ENCODE measurements at places on chromosomes 3 and 15.

DNA sequence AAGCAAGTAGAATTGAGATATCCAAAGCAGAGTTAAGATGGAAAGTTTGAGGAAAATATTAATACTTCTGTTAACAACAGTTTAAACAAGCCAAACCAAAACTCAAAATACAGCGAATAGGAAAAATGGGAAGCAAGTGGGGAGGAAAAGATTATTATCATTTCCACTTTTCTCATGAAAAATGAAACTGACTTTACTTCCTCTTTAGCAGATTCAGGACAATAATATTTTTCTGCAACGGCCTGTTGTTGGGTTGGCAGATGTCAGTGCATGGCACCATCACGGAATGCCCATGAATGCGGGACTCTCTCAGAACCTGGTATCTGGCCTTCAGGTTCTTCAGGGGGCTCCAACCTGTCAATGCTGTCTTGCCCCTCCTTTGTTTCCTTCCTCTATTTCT is 11.1 kb downstream of the ANKUB1 start:
- DNase-seq: no peak

DNA sequence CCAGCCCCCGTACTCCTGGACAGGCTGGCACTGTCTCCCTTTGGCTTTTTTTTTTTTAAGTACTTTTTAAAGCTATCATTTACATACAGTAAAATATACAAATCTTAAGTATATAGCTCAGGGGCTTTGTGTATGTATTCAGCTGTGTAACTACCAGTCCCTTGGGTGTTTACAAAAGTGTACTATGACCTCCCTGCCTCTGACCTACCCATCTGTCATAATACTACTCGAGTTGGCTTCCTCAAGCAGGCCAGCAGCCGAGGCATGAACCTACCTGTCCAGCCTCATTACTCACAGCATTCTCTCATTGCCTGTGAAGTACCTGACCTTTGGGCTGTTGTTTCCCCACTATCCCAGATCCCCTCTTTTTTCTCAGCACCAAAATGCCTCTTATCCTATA is 33.2 kb downstream of the ABHD2 start:
- no peak for DNase-seq

DNA sequence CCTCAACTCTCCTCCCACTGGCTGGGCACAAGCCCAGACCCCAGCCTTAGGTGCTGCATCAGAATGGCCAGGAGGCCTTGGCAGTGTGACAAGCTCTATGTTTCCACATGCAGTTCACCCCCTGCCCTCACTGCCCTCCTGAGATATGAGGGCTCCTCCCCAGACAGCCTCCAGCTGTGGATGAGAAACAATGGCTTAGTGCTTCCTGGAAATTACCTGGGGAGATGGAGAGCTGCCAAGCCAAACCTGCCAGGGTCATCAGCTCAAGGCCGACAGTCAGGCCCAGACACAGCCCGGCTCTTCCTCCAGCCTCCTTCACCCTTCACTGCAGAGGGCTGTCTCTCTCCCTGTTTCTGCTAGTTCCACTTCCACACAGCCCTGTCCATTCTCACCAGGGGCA is 76.3 kb downstream of the MYLK start:
- no peak for DNase-seq

DNA sequence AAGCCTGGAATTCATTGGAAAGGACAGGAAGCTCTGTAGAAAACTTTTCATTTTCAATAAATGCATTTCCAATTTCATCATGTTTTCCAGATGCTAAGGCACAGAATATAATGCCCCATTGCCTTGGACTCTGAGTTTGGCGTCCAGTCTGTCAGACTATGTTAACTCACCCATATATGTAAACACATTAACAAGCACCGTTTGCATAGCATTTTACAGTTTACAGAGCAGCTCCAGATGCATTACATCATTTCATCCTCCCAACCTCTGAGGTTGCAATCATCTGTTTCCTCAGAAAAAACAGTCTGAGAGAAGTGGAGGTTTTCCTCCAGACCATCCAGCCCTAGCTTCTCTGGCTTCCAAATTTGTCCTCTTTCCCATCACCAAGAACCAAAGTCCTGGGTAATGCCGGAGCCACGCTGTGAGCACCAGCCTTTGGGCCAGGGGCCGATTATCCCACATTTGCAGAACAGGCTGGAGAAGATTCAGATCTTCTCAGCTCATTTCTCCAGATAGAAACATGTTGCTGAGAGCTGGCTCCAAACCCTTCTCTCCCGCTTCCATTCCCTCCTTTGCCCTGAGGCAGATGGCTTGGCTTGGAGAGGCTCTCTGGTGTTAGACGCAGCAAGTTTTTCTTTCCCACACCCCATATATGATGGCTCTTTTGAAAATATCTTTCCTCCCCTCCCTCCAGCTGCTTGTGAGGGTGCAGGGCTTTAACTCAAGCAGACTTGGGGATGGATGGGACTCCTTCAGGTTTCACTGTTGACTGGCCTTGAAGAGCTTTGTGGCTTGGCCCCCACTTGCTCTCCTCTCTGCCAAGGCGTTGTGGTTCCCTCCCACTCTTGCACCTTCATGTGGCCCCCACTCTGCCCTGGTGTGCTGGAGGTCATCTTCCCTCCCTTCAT is 26.0 kb downstream of the CYP19A1 start:
- DNase-seq: peak; percentile 10

- peak; percentile 37 for DNase-seq
Measured at GRCh38 chr3:128348805-128349531, 117.7 kb downstream of the DNAJB8 start.

- DNase-seq: no peak
Measured at GRCh38 chr3:4745235-4745610, 234.0 kb upstream of the BHLHE40 start.

- DNase-seq: no peak
Measured at GRCh38 chr3:134093956-134094355, 64.2 kb upstream of the SLCO2A1 start.

DNA sequence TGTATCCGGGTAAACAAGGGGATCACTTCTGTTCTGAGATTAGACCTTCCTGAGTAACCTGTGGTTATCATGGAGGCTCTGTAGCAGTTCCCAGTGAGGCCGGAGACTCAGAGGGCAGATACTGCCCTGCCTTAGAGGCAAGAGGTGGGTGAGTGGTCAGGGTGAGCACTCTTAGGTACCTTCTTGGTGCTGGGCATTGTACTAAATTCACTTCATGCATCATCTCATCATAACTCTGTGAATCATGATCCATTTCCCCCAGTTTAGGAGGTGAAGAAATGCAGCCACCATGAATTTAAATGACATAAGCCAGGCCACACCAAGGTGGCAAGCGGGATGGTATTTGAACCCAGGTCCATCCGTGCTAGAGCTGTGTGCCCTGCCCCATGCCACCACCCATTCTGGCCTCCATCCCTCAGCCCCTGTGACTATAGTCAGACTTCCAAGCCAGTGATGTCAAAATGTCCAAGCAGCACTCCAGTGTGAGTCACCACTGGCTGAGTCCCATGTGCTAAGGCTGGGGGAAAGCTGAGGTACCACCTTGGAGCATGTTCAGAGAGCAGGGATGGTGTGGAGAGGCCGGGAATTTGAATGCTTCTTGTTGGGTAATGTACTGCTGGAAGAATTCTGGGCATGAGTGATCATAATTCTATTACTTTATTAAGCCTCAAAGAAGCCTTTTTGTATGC is 88.8 kb downstream of the EPHB1 start:
- DNase-seq: no peak

- DNase-seq: no peak
Measured at GRCh38 chr15:79161837-79162508, 71.4 kb upstream of the RASGRF1 start.

- DNase-seq: peak; percentile 11
Measured at GRCh38 chr3:8595695-8596115, 48.9 kb downstream of the SSUH2 start.

GRCh38 chr3:4709341-4709740 is 216.2 kb downstream of the ITPR1 start:
- no peak for DNase-seq

DNA sequence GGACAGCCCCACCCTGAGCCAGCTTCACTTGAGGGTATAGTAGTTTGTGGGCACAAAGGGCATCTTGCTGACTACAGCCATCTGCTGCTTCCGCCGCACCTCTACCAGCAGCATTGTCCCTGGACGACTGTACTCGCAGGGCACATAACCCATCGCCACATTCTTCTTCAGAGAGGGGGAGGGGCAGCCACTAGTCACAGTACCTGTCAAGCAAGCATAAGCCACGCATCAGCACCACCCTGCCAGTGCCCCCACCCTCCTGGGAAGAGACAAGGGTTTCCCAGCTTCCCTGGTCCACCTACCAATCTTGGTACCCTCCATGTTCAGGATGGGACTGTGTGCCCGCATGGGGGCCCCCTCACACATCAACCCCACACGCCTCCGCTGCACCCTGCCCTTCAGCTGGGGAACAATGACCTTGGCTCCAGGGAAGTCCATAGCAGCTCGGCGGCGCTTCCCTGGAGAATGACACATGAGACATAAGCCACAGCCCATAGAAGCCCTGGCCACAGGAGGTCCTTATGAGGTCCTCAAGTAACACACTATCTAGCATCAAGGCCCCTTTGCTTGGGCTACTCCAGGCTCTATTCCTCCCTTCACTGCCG is 4.7 kb downstream of the AMT start:
- no peak for DNase-seq

- DNase-seq: no peak
Measured at GRCh38 chr15:82856397-82857170, 47.2 kb downstream of the WHAMM start.

GRCh38 chr3:52021489-52022268 is 26.0 kb upstream of the RPL29 start:
- no peak for DNase-seq

- no peak for DNase-seq
Measured at GRCh38 chr3:184636741-184637316, 75.0 kb downstream of the MAGEF1 start.

DNA sequence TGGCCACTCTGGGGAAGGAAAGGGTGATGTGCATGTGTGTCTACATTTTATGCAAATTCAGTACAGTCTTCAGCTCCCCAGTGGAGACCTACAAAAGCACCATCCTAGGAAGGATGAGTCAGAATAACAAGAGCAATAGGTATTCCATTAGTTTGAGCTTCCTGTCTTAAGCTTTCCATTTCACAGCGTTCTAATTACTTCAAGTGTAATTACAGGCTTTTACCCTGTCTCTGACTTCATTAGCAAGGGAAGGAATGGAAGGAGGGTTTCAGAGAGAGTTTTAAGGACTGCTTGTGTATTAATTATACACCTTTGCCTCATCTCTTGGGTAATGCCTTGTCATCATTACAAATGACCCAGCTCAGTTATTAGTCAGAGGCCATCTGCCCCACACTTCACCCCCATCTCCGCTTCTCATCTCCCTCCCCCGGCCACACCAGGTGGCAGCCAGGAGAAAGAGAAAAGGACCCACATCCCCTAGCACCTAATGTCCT is 202.8 kb upstream of the MRPL3 start:
- no peak for DNase-seq

DNA sequence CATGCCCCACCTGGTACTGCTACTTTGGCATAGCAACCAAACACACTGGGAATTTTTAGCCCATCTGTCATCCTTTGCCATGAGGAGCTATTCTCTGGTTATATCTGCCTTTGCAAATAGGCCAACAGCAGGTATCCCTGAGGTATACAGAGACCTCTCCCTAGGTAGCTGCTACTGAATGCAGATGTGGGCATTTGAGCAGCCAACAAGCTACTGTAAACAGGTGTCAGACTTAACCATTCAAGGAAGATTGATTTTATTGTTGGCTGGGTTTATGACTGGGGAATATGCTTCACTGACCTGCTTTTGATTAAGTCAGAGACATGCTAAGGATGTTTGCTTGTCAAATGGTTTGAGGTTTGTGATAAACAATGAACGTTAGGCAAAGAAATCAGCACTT is 183.2 kb downstream of the OXSM start:
- peak; percentile 70 for DNase-seq

DNA sequence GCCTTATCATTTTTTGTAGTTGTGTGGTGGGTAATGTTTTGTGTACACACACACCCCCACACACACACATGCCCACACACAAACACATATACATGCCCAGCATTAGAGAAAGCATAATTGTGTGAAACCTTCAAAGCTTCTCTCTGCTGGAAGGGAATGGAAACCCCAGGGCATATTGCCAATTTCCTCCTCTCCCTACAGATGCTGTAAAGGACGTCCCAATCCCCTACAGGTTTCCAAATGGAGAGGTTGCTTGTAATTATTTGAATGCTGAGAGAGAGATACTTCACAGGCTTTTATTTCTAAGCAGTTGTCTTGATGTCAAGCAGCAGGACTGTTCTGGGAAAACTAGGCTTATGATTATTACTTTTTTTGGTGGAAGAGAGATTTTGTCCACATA is 23.0 kb upstream of the CCK start:
- DNase-seq: no peak

GRCh38 chr15:64985366-64986033 is 4.2 kb downstream of the SPG21 start:
- DNase-seq: no peak

GRCh38 chr15:61687124-61687523 is 373.1 kb downstream of the VPS13C start:
- no peak for DNase-seq
